ENCODE measurements at places on chromosomes 2 and 18.

GRCh38 chr18:44586782-44587524, 93.7 kb upstream of the SETBP1 start:
- no peak for DNase-seq

GRCh38 chr18:44719519-44720060, 38.9 kb downstream of the SETBP1 start:
- DNase-seq = no peak

DNA sequence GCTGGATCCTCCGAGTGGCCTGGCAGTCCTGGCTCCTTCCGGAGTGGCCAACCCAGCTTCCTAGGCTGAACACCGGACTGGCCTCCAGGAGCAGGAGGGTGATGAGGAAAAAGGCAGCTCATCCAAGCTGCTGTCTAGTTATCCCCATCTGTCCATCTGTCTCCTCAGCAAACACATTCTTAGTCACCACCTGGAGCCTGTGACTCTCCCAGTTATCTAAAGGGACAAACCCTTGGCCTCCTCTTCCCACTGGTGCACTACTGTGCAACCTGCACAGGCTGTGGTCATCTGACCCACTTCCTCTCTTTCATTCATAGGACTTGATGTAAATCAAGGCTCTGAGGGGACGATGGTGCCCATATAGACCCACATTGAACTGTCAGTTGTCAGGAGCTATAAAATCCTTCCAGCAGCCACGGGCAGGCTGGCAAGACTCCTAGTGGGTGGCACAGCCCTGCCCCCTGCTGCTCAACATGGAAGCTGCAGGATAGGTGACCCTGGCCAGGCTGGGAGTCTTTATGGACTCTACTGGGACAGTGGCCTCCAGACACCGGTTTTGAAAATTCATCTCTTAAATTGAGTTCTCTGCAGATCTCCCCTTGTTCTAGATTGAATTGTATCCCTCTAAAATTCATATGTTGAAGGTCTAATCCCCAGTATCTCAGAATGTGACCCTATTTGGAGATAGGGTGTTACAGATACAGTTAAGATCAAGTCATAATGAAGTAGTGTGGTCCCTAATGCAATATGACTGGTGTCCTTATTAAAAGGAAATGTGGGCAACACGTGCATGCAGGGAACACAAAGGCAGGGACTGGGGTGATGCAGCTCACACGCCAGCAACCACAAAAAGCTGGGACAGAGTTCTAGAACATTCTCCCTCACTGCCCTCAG, 29.3 kb upstream of the DUSP2 start:
- DNase-seq = peak; percentile 80

DNA sequence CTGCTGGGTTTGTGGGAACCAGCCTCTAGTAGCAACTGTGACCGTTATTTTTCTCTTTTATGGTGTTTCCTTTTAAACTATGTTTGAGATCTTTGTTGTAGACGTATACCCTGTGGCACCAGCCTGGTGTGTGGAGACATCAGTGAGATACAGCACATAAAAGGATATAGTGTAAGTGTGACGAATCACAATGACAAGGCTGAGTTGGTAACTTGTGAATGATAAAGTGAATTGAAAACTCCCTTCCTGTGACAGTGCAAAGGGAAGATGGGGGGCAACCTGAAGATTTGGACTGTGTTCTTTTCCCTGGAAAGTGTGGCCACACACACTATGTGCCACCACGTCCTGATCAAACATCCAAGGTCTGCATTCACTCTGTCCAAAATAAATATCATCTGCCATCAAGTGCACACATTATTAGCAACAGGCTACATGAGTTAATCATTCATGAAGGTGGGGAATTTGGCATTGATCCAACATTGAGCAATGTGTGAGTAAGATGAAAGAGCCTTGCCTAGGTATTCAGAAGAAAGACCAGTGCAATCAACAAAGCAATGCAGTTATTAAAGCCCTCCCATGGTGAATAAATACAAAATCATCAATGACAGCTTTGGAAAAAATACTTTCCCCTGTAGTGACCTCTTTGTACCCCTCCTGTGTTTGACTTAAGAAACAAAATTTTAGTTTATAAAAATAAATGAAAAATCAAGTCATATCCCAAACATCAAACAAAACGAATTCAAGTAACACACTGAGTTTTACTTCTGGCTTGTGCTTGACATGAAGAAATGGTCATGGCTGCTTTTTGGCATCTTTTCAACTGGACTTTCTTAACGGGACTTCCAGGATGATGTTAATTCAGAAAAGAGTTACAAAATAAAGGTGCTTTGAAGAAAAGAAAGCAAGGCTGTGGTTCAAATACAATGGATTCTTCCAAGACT, 1280.5 kb upstream of the ZEB2 start:
- no peak for DNase-seq

DNA sequence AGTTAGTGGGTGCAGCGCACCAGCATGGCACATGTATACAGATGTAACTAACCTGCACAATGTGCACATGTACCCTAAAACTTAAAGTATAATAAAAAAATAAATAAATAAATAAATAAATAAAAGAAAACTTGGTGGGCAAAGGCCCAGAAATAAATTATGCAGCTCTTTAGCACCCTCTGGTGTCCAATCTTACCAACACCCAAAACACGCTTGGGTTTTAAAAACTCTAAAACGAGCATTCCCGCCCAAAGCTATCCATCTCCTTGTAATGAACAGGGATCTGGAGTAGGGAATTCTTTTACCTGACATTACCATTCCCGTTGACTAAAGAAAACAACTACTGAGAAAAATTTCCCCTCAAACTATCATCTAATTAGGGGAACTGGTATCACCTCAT, 2005.9 kb upstream of the CELF4 start:
- no peak for DNase-seq

GRCh38 chr2:241636182-241637017, 558 bp downstream of the THAP4 start:
- DNase-seq = peak; percentile 15

- no peak for DNase-seq
Observed at GRCh38 chr2:174066871-174067270, 101.7 kb upstream of the SP3 start.

DNA sequence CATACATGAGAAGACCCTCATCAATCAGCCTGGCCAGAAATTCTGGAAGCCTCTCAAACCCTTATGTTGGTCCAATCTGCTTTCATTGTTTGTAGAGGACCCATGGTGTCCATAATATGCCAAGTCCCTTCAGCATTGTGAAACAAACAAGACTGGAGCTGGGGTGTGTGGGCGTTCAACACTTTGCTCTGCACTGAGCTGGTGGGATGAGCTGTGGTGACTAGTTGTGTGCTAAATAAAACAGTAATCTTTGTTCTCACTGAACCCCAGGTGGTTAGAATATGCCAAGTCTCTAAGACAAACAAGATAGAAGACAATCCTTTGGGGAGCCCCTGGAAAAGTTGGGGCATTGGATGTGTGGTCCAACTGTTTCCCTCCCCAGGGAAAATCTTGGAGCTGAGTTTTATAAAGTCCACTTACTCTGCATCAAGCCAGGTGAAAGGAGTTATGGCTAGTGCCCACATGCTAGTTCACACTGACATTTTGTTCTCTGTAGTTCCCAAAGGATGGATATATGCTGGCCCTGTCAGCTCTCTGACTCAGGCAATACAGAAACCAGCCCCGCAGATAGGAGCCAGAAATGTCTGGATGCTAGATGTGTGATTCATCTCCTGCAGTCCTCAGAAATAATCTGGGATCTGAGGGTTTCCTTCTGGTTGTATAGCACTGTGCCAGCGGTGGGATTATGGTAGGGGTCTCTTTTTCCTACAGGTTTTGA, 260.2 kb downstream of the TMX3 start:
- DNase-seq = no peak

GRCh38 chr2:234345921-234346320, 151.0 kb downstream of the ARL4C start:
- no peak for DNase-seq

DNA sequence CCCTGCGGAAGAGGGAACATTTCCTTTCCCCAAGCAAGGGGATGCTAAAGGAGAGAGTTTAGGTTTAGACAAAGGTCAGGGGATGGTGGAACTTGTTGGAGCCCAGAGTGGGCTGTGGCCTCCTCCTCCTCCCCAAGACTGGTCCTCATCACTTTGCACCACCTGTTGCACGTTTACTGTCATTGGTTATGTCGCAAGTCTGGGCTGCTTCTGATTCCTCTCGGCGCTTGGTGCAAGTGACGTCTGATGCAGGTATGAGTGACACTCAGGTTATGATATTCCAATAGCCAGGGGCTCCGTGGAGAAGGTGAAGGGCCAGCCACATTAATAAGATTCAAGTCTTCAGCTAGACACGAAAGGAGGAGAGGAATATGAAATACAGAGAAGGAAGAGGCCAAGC, 59.8 kb downstream of the TSN start:
- no peak for DNase-seq

GRCh38 chr2:60354713-60355112, 198.7 kb downstream of the BCL11A start:
- DNase-seq = no peak

Measured in CD8-positive, alpha-beta memory T cell (primary cell).